Daoy (cell line): ENCODE measurements at places on chromosomes 3 and 15. TPM values are rescaled to one million over a fixed set of nuclear protein-coding genes. Genes with fewer than 3 reads are reported as not detected.

DNA sequence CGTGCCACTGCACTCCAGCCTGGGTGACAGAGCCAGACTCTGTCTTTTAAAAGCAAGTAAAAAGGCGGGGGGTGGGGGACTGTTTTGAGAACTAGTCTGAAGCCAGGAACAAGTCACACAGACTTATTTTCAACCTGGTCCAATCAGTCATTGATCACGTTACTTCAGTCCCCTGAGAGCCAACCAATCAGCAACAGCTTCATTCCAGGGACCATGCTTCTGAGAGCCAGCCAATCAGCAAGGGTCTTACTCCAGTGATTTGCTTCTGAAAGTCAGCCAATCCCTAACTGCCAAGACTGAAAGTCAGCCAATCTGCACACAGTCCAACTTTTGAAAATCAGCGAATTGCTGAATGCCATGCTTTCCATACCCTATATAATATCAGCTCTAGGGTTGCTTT is 48.6 kb upstream of the C15orf39 start:
- DNase-seq: peak; percentile 25

DNA sequence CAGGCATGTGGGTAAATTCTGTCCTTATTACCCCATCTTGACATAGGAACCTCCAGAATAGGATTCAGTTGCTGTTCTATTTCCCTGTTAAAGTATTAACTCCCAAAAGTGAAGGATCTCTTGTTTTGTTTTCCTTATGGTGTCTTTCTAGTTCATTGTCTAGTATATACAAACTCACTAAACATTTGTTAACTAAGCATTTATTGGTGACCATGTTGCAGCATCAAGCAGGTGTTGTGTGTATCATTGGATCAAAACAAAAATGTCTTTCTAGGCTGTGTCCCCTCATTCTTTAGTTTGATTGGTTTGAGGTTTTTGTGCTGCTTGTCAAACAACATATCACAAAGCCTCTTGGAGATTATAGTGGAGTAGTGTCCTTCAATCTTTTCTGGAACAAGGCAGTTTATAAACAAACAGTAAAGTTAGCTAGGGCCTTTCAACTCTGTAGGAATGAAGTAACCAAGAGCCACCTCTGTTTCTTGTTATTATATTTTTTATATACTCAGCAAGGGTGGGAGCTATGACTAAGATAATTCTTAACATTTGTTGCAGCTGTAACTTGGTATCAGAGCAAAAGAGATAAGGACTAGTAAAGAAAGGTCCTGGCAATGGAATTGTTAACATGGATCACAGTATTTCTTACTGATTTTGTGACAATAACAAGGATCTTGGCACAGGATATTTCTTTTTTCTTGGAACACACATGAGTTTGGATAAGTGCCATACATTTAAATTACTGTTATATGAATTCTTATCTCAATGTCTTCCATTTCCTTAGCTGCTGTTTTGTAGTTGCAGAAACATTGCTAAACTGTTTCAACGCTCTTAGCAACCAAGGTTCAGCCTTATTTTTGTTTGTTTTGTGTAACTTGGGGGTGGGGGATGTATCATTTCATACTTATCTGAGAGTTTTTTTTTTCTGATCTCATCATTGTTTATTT is 49.3 kb downstream of the TMOD3 start:
- peak; percentile 61 for DNase-seq

DNA sequence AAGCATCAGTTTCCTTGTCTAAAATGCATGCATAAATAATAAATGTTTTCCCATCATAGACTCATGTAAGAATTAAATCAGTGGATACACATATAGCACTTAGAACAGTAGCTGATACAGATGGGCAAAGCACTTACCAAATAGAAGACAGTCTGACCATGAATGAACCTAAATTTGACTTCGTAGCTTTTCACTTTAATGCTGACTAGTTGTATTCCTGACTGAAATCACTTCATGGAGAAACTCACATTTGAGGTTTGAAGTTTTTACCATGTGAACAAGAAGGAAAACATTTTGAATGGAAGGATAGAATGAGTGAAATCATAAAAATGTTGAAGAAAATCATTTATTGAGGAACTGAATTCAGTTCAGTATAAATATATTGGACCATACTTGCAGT is 68.8 kb upstream of the TMCO5A start:
- no peak for DNase-seq

- peak; percentile 99 for DNase-seq
Observed at GRCh38 chr15:60371175-60372051, 26.4 kb downstream of the ANXA2 start.

- DNase-seq: peak; percentile 26
Observed at GRCh38 chr15:100131321-100132224, 210.2 kb downstream of the ADAMTS17 start.

The AGBL1 gene
- total RNA-seq: not detected in 2 replicates

The GLDN gene
- 1.0 TPM in 1 of 2 replicates, not detected in the other for total RNA-seq

The SLC6A20 gene
- total RNA-seq: not detected in 2 replicates
